Cardiac muscle cell (in vitro differentiated cells and primary cell): ENCODE measurements at places on chromosomes 3 and 15. TPM values are rescaled to one million over a fixed set of nuclear protein-coding genes. Genes with fewer than 3 reads are reported as not detected.

GRCh38 chr3:167166594-167167253 lies 213.4 kb downstream of the ZBBX start:
- no peaks in the 10 kb centered on the region for H3K27me3 ChIP-seq
- H3K27ac ChIP-seq, result peak overlapping the region; percentile 48
- DNase-seq, result peak; percentile 49
- H3K4me3 ChIP-seq, result no peak overlapping the region
- H3K4me1 ChIP-seq, result peaks cover 16% of the 10 kb centered on the region

GRCh38 chr3:41848753-41849574 lies 112.9 kb downstream of the ULK4 start:
- H3K4me3 ChIP-seq, result no peak overlapping the region
- no peaks in the 10 kb centered on the region for H3K4me1 ChIP-seq
- DNase-seq, result no peak
- H3K36me3 ChIP-seq, result no peaks in the 10 kb centered on the region

GRCh38 chr15:35784745-35785144 lies 238.8 kb upstream of the DPH6 start:
- no peaks in the 10 kb centered on the region for H3K27me3 ChIP-seq
- H3K36me3 ChIP-seq, result no peaks in the 10 kb centered on the region
- no peak overlapping the region for H3K4me3 ChIP-seq

GRCh38 chr3:197942956-197943556 lies 6.9 kb upstream of the RPL35A start:
- H3K27ac ChIP-seq, result no peak overlapping the region
- H3K27me3 ChIP-seq, result no peaks in the 10 kb centered on the region
- H3K4me1 ChIP-seq, result no peaks in the 10 kb centered on the region
- no peak overlapping the region for H3K4me3 ChIP-seq

DNA sequence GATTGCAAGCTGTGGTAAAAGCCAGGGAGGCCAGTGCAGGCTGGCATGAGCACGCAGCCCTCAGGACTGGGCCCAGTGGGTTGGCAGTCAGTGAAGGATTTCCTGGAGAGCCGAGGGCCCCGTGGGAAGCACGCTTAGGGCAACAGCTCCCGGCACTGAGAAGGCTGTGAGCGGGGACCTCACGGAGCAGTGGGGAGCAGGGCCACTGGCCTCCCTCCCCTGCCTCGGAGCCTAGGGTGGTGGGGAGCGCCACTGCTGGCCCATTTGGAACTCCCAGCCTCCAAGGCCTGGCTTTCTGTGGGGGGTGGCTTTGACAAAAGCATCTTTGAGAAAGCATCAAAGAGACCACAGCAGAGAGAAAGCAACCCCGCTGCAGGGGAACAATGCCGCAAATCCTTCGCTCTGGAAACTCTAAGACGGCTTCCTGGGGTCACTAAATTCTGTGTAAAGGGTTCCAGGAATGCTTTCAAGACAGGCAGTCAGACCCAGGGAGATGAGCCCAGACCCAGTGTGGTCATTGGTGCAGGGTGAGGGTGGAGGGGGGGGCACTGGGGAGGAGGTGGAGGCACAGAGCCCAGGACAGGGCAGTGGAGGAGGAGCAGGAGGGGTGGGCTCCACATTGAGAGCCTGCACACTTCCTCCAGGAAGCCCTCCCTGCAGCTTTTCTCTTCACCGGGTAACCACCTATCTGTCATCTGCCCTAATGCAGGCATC lies 9.5 kb upstream of the APBA2 start:
- no peaks in the 10 kb centered on the region for H3K36me3 ChIP-seq
- H3K27ac ChIP-seq, result no peak overlapping the region
- DNase-seq, result no peak

DNA sequence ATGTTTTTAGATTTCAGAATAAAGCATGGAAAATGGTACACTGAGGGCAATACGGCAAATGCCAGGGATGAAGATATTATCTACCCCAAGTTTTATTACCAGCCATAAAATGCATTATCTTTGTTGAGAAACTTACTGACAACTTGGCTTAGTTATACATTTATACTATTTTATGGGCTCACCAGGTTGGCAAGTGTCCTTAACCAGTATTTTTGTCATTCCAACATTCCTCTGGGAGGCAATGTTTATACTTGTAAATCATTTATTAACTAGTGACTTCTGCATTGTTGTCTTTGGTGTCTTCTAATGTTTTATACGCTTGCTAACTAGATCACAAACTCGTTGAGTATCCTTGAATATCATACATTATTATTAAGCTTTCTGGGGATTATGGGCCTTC lies 18.0 kb upstream of the ADGRG7 start:
- no peak overlapping the region for H3K4me3 ChIP-seq
- H3K27ac ChIP-seq, result no peak overlapping the region
- H3K36me3 ChIP-seq, result no peaks in the 10 kb centered on the region
- H3K27me3 ChIP-seq, result no peaks in the 10 kb centered on the region
- DNase-seq, result no peak
- H3K4me1 ChIP-seq, result no peaks in the 10 kb centered on the region

GRCh38 chr3:126346466-126346865 lies 10.7 kb downstream of the KLF15 start:
- H3K36me3 ChIP-seq, result peaks cover 4% of the 10 kb centered on the region
- H3K4me3 ChIP-seq, result no peak overlapping the region
- no peak for DNase-seq
- no peaks in the 10 kb centered on the region for H3K4me1 ChIP-seq

DNA sequence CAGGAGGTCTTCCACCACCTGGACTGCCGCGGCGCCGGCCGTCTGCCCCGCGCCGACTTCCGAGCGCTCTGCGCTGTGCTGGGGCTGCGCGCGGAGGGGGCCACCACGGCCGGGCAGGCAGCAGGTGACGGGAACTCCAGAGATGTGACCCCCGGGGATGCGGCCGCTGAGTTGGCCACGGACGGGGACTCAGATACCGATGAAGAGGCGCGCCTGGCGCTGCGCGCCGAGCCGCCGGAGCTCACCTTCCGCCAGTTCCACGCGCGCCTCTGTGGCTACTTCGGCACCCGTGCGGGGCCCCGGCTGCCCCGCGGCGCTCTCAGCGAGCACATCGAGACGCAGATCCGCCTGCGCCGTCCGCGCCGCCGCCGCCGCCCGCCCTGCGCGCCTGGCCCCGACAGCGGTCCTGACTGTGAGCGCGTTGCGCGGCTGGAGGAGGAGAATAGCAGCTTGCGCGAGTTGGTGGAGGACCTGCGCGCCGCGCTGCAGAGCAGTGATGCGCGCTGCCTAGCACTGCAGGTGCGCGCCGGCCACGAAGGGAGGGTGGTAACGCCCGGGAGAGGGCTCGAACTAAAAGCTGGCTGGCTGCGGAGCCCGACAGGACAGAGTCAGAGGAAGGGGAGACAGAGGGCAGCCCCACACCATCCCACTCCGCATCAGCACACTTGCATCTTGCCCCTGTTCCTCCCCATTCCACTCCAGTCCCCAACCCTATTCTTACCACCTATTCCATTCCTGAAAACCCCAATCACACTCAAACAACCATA lies 885 bp downstream of the EFCC1 start:
- no peaks in the 10 kb centered on the region for H3K36me3 ChIP-seq
- peak overlapping the region; percentile 37 for H3K4me3 ChIP-seq
- H3K27ac ChIP-seq, result no peak overlapping the region
- H3K27me3 ChIP-seq, result peaks cover 92% of the 10 kb centered on the region
- peak; percentile 51 for DNase-seq
- no peaks in the 10 kb centered on the region for H3K4me1 ChIP-seq

DNA sequence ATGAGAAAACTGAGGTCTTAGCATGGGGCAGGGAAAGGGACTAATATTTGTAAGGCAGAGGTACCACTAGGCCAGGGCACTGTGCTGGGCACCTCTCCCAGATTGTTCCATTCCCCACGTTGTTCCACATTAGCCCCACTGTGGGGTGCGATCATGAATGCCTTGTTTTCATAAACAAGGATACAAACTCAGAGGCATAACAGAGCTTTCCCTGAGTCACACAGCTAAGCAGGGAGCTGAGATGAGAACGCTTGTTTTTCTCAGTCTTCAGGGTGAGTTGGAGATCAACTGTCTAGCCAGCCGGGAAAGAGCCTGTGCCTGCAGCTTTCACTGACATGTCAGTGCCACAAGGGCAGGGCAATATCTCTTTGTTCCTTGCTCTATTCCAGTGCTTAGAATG lies 47.9 kb upstream of the ITGA11 start:
- no peak overlapping the region for H3K27ac ChIP-seq
- H3K27me3 ChIP-seq, result no peaks in the 10 kb centered on the region
- H3K36me3 ChIP-seq, result no peaks in the 10 kb centered on the region

DNA sequence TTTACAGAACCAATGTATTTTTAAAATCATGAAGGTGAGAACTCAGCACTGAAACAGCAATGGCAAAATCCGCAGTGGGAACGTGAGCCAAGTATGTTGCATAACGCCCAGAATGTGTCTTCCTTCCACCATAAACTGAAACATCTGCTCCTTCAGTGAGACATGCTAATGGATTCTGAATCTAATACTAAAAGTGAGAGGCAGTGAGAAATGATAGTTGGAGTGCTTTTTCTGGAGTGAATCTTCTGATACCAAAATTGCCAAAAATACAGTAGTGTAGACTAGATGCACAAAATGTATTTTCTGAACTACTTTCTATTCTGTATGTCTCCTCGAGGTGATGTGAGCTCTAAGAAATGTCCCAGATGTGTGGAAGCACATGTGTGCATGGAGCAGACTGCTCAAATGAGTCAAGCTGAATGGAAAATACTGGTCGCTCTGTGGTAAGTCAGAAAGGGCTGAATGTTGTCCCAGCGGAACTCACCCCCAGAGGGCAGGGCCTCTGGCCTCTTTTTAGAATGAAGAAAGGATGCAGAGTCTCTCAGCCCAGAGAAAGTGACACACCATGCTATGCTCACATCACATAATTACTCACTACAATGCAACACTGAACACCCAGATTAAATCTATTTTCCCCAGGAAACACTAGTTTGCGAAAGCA lies 73.0 kb downstream of the ATP10A start:
- no peak overlapping the region for H3K27ac ChIP-seq
- no peak overlapping the region for H3K4me3 ChIP-seq
- peaks cover 4% of the 10 kb centered on the region for H3K27me3 ChIP-seq
- no peaks in the 10 kb centered on the region for H3K36me3 ChIP-seq
- DNase-seq, result no peak

Gene ENTPD3
- 0.42 and 0.66 TPM in 2 replicates for total RNA-seq

Gene A4GNT
- total RNA-seq, result not detected in 2 replicates

Gene LIPH
- total RNA-seq, result 1.1 and 2.3 TPM in 2 replicates

Gene DNAJB11
- total RNA-seq, result 47.4 and 114 TPM in 2 replicates

Gene PP2D1
- not detected in 2 replicates for total RNA-seq

Gene ROPN1
- not detected in 2 replicates for total RNA-seq

Gene NR1D2
- total RNA-seq, result 11.9 and 18.8 TPM in 2 replicates

Gene PLSCR2
- total RNA-seq, result not detected in 2 replicates

Gene SLC15A2
- 0.28 and 2.7 TPM in 2 replicates for total RNA-seq

Gene EIF2A
- 49.5 and 59.5 TPM in 2 replicates for total RNA-seq

Gene AMOTL2
- 64.2 and 103 TPM in 2 replicates for total RNA-seq

Gene ALDH1A3
- total RNA-seq, result not detected in 2 replicates
